ENCODE measurements at places on chromosomes 12 and 14.

DNA sequence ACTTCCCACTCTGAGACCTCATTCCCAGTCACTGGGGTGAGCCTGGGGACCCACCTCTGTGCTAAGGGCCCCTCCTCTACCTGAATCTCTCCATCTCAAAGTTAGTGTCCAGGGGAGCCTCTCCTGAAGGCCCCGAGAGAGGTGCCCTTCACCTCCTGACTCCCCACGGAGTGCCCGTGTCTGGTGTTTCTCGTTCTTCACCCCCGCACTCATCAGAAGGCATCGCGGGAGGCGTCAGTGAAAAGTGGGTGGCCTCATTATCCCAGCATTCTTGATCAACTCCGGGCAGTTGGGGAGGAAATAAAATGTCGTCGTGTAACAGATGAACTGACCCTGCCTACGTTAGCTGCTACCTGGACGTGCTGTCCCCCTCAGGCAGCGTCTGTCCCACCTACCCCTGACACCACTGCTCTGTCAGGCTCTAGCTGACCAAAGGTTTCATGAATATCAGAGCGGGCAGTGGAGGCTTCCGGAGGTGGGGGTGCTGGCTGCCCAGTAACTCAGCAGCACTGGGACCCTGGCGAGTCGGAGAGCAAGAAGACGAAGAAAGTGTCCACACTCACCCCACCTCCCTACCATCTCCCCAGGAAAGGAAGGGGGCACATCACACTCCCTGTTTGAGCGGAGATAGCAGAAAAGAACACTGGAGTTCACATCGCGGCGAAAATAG lies 102.9 kb downstream of the PIWIL1 start:
- no peaks in the 10 kb centered on the region for H3K27me3 ChIP-seq
- no peaks in the 10 kb centered on the region for H3K4me1 ChIP-seq
- H3K4me3 ChIP-seq, result no peak overlapping the region
- H3K36me3 ChIP-seq, result no peaks in the 10 kb centered on the region
- no peak overlapping the region for H3K27ac ChIP-seq

- no peaks in the 10 kb centered on the region for H3K36me3 ChIP-seq
- no peak overlapping the region for H3K27ac ChIP-seq
- no peak for DNase-seq
- H3K4me3 ChIP-seq, result no peak overlapping the region
- H3K4me1 ChIP-seq, result no peaks in the 10 kb centered on the region
- H3K27me3 ChIP-seq, result no peaks in the 10 kb centered on the region
These were observed 266.2 kb downstream of the TMTC2 start for GRCh38 chr12:82952946-82953345.

GRCh38 chr14:22118899-22119477 lies 445.4 kb upstream of the OR4E1 start:
- DNase-seq, result no peak
- H3K27ac ChIP-seq, result no peak overlapping the region
- no peak overlapping the region for H3K4me3 ChIP-seq
- H3K4me1 ChIP-seq, result no peaks in the 10 kb centered on the region
- H3K36me3 ChIP-seq, result no peaks in the 10 kb centered on the region

- no peaks in the 10 kb centered on the region for H3K27me3 ChIP-seq
- no peak overlapping the region for H3K27ac ChIP-seq
- no peak overlapping the region for H3K4me3 ChIP-seq
These were observed 3.4 kb downstream of the ARID2 start for GRCh38 chr12:45732936-45733335.

GRCh38 chr14:104554608-104555429 lies 24.7 kb upstream of the C14orf180 start:
- H3K4me3 ChIP-seq, result no peak overlapping the region
- H3K36me3 ChIP-seq, result no peaks in the 10 kb centered on the region
- H3K4me1 ChIP-seq, result no peaks in the 10 kb centered on the region
- no peak overlapping the region for H3K27ac ChIP-seq

- H3K27me3 ChIP-seq, result no peaks in the 10 kb centered on the region
- H3K36me3 ChIP-seq, result no peaks in the 10 kb centered on the region
- no peak overlapping the region for H3K4me3 ChIP-seq
- H3K4me1 ChIP-seq, result no peaks in the 10 kb centered on the region
These were observed 790.6 kb downstream of the DIO2 start for GRCh38 chr14:79420725-79421124.

DNA sequence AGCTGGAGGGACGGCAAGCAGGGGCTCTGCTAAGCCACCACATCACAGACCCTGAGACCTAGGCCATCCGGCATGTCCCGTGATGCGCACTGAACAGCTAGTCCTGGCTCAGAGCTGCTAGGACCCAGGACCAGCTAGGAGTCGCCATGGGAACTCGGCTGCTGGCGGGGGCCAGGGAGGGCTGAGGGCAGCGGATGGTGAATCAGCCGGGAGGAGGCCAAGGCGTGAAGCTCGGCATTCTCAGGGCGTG lies 5.1 kb downstream of the AHNAK2 start:
- peaks cover 24% of the 10 kb centered on the region for H3K4me1 ChIP-seq
- no peak overlapping the region for H3K27ac ChIP-seq
- peak; percentile 41 for DNase-seq
- no peaks in the 10 kb centered on the region for H3K27me3 ChIP-seq
- H3K4me3 ChIP-seq, result no peak overlapping the region

- no peak overlapping the region for H3K4me3 ChIP-seq
- no peaks in the 10 kb centered on the region for H3K36me3 ChIP-seq
- no peak for DNase-seq
These were observed 55.3 kb downstream of the DERA start for GRCh38 chr12:15966426-15966825.

DNA sequence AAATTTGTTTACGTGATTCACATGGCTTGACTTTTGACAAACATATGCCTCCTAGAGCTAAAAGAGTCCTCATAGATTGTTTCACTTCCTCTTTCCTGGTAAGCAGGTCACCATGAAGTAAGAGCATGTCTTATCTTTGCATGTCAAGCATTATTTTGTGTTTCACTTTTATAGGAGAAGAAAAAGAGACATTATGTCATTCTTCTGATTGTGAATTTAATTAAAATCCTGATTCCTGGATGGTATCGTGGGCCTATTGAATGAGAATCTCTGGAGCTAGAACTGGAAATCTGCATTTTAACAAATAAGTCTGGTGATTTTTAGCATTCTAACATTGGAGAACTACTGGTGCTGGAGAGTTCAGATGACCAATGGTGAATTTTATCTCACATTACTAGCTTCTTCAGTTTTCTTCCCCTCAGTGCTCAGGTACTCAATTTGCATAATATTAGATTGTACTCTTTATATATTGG lies 218.6 kb upstream of the ATP2B1 start:
- no peak for DNase-seq
- no peaks in the 10 kb centered on the region for H3K4me1 ChIP-seq
- H3K4me3 ChIP-seq, result no peak overlapping the region
- no peak overlapping the region for H3K27ac ChIP-seq

DNA sequence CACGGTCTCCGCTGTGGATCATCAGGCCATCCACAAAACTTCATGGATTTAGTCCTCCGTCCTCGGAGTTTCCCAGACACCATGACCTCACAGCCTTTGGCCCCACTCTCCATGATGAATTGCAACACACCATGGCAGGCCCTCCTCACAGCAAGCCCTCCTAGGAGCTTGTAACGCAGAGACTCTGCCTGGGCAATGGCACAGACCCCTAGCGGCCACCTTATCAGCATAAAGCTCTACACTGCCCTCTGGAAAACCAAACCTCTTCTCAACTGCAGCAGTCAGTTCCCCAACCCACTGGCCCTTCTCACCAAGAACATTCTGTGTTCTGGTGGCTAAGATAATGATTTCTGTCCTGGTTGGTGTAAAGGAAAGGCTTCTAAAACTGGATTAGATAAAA lies 238.4 kb upstream of the USP15 start:
- no peak overlapping the region for H3K4me3 ChIP-seq
- no peaks in the 10 kb centered on the region for H3K36me3 ChIP-seq
- no peaks in the 10 kb centered on the region for H3K4me1 ChIP-seq
- no peak for DNase-seq

GRCh38 chr12:3863756-3864155 lies 9.4 kb downstream of the PARP11 start:
- no peaks in the 10 kb centered on the region for H3K4me1 ChIP-seq
- no peak for DNase-seq
- H3K27me3 ChIP-seq, result no peaks in the 10 kb centered on the region
- no peak overlapping the region for H3K27ac ChIP-seq
- H3K36me3 ChIP-seq, result no peaks in the 10 kb centered on the region

- H3K4me3 ChIP-seq, result no peak overlapping the region
- no peak overlapping the region for H3K27ac ChIP-seq
- no peak for DNase-seq
- H3K36me3 ChIP-seq, result no peaks in the 10 kb centered on the region
- no peaks in the 10 kb centered on the region for H3K4me1 ChIP-seq
- no peaks in the 10 kb centered on the region for H3K27me3 ChIP-seq
These were observed 5.7 kb upstream of the SYNE3 start for GRCh38 chr14:95522116-95522515.
